ENCODE measurements at places on chromosomes 1 and 21.

- ATAC-seq = no peak
These were observed 37.5 kb downstream of the NEXN start for GRCh38 chr1:77925956-77926355.

GRCh38 chr1:16028237-16029002 lies 6.6 kb downstream of the CLCNKA start:
- ATAC-seq = no peak

- no peak for ATAC-seq
These were observed 16.5 kb downstream of the SOD1 start for GRCh38 chr21:31675960-31676359.

- ATAC-seq = peak; percentile 54
These were observed 109.1 kb downstream of the CD247 start for GRCh38 chr1:167409183-167409582.

DNA sequence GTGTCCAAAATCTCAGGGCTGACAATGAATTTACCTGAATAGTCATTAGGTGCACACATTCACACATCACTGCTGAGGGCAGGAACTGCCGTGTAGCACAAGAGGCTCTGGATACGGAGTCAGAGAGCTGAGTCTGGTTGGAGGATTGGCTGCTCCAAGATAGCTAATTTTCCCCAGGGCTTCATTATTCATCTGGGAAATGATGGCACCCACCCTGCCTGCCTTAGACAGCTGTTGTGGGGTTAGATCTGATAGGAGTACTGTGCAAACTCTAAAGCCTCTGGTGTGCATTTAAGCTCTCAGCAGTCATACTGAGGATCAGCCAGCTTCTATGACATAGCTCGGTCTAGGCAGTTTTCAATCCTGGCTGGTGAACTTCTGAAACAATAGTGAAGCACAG lies 67.0 kb downstream of the LMX1A start:
- no peak for ATAC-seq

DNA sequence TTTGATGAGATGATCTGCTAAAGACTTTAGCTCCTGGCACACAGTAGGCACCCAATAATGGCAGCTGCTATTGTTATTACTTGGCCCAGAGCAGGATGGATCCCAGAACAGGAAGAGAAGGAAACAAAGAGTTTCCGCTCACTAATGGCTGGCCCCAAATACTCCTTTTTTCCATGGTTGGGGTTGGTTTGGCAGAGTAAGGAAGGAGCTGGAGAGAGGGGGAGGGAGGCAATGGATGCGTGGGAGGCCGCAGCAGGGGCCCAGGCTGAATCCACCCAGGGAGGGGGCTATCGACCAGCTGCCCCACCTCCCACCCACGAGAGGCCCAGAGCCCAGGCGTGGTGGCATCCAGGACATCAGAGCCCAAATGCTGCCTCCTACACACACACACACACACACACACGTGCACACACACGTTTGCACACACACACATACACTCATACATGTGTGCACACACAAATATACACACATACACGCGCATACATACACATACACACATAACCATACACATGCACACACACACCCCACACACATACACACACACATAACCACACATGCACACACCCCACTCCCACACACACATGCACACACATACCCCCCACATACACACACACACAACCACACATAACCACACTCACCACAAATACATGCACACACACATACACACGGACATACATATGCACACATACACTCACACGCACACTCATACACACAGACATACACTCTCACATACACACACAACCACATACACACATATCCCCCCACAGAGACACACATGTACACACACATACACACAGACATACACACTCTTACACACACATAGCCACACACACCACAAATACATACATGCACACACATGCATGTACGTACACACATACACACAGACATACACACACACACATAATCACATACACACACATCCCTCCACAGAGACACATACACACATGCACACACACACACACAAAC lies 25.2 kb downstream of the C1QB start:
- no peak for ATAC-seq

- ATAC-seq = no peak
These were observed 5.9 kb upstream of the PIGR start for GRCh38 chr1:206952171-206952570.

- ATAC-seq = no peak
These were observed 197.7 kb downstream of the ROR1 start for GRCh38 chr1:63971557-63971956.

DNA sequence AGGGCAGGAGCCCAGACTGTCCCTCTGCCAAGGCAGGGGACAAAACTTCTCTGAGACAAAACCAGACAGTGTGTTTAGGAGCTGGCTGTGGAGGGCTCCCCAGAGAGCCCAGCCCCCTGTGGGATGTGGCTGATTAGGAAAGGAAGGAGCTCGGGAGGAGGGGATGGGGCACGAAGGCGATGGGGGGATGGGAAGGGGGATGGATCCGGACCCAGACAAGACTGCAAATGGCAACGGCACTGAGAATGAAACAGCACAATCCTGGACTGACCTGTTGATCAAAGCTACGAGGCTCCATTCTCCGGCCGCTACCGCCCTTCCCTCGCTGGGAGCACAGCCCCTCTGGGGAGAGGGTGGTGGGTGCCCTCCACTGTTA lies 33.1 kb downstream of the FOXO6 start:
- no peak for ATAC-seq

DNA sequence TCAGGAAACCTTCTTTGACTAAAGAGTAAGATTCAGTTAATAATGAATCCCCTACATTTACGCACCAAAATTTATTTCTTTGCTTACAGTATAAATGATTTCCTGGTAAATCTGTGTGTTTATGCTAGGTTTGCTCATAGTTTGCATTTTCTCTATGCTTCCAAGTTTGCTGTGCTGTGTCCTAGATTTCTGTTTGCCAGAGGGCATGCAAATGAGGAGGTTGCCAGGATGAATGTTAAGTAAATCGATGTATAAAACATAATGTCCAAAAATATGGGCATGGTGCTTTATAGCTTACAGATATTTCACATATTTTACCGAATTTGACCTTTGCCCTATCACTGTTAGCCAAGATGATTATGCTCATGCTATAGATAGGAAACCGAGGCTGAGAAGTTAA lies 63.8 kb downstream of the TBX19 start:
- no peak for ATAC-seq

Data from SK-N-SH treated with all-trans-retinoic acid at 6 μM for 48 hours (cell line).